NCI-H1417 treated with DMSO at 0.1 percent for 48 hours (cell line): ENCODE measurements at places on chromosomes 13 and 19.

GRCh38 chr19:1745589-1746031 is 7.7 kb upstream of the ONECUT3 start:
- no peak for DNase-seq

DNA sequence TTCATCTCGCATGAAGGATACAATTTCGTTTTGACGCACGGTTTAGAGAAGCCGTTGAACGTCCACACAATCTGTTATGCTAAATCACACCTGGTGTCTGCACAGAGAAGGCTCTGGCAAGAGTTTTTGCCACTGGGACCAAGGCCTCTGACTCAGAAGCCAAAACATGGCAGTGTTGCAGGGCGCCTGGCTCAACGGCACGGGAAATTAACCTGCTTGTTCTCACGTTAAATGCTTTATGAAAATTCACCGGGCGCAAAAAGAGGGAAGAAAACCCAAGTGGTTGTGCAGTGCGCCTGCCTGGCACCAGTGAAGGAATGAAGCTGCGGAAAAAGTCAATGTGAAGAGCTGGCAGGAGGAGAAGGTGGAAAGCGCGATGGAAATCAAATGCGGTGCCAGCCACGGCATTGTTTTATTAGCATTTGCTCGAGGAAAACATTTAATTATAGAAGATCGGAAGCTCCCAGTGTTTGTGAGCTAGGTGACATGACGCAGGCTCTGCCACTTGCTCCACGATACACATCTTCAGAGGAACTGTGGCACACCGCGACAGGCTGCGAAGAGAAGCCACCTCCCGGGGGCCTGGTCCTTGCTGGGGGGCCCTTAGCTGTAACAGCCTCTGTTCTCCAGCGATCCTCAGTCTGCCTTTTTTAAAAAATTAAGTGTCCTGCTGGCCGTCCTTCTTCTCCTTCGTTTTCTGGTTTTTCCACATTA is 126.2 kb downstream of the ZIC5 start:
- DNase-seq = no peak

DNA sequence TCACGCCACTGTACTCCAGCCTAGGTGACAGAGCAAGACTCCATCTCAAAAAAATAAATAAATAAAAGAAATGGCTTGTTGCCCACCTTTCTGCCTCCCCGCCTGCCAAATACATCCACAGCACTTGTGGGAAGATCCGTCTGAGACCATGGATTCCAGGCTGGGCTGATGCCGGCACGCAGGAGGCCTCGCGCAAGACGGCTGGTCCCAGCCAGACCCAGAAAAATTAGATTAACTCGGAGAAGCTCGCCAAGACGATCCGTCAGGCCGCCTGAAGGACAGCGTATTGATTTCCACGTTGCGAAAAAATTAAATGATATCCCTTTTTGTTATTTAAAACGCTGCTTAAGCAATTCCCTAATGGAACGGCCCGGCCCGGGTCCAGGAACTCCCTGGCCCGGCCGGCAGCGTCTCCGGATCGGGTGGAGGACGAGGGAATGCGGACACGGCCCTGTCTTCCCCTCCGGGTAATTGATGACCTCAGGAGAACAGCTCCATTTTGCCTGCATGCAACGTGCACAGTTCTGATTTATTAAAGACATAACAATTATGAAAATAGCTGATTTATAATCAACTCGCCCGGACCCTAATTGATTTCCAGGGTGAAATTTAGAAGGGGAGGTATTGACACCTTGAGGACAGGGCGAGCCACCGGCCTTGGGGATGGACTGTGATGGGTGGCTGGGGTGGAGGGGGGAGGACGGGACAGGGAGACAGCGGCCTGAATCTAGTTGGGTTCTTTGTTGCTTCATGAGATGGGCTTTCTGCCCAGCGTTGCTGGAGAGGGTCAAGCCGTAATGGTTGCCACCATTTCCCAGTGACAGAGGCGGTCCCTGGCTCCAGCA is 52.1 kb downstream of the ZNRF4 start:
- DNase-seq = no peak

DNA sequence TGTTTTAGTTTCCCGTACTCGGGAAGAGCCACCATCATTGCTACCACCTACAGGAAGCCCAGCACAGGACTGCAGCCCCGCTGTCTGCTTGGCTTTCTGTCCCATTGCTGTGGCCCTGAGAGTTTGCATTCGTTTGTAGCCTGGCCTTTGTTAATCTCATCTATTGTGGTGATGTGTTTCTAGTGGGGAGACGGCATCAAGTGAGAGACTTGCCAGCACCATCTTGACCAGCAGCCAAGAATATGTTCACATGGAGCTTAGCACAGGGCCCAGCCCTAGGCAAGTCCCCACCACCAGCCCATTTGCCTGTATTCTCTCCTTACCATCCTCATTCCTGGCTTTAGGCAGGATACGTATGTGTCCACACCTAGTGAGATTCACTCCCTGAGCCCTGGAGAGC is 17.3 kb upstream of the OVOL3 start:
- DNase-seq = no peak

GRCh38 chr19:30559446-30559845 is 187.3 kb downstream of the ZNF536 start:
- DNase-seq = no peak
